CD4-positive, alpha-beta T cell treated with Interleukin-12 subunit alpha and Interleukin-12 subunit beta, for 1 hour (primary cell): ENCODE measurements at places on chromosomes 4 and X.
A peak's percentile ranks its signal among the peaks of the same experiment; 100 is the strongest.

GRCh38 chrX:107541244-107541643, 87.1 kb upstream of the PRPS1 start:
- no peak for DNase-seq

- no peak for DNase-seq
Observed at GRCh38 chr4:169341490-169341889, 70.7 kb upstream of the SH3RF1 start.

DNA sequence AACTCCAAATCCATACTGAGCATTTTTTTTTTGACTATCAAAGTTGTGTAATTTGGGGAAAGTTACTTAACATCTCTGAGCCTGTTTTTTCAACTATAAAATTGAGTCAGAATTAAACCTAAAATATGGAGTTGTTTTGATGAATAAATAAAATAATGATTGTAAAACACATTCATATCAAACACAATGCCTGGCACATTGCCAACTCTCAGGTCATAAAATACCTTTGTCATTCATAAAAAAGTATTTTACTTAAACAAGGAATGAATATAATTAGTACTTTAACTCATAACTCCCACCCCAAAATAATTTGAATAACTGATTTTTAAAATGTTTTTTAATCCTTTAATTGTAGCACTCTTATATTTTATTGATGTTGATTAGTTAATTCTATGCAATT, 3.8 kb upstream of the GPR174 start:
- no peak for DNase-seq

GRCh38 chr4:74947798-74948197, 14.9 kb downstream of the PARM1 start:
- DNase-seq = no peak

DNA sequence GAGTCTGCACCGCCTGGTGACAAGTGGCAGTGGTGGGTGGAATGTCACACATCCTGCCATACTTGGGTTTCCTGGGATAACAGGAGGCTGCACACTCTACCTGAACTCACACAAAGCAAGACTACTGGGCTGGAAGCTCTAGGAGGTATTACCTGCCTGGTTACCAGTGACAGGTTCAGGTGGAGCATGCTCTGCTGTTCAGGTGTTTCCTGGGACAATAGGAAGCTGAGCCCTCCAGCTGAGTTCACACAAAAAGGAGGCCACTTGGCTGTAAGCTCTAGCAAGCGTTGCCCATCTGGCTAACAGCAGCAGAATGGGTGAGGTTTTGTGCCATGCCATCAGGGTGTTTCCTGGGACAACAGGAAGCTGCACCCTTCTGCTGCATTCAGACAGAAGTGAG, 17.4 kb upstream of the UGT2B7 start:
- DNase-seq = no peak

DNA sequence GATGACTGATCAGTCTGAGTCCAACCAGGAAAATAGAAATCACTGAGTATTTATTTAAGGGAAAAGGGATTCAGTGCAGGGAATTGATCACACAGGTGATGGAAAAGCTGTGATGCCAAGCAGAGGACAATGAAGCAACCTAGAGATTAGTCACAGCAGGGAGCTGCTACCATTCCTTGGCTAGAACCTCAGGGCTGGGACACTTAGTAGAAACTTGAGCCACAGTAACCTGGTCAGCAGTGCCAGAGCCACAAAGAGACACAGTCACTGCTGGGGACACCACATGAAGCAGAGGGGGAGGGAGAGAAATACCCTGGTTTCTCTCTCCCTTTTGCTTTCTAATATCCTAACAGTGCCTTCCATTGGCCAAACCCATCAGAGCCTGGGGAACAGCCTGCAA, 38.7 kb downstream of the RTL9 start:
- DNase-seq = no peak

DNA sequence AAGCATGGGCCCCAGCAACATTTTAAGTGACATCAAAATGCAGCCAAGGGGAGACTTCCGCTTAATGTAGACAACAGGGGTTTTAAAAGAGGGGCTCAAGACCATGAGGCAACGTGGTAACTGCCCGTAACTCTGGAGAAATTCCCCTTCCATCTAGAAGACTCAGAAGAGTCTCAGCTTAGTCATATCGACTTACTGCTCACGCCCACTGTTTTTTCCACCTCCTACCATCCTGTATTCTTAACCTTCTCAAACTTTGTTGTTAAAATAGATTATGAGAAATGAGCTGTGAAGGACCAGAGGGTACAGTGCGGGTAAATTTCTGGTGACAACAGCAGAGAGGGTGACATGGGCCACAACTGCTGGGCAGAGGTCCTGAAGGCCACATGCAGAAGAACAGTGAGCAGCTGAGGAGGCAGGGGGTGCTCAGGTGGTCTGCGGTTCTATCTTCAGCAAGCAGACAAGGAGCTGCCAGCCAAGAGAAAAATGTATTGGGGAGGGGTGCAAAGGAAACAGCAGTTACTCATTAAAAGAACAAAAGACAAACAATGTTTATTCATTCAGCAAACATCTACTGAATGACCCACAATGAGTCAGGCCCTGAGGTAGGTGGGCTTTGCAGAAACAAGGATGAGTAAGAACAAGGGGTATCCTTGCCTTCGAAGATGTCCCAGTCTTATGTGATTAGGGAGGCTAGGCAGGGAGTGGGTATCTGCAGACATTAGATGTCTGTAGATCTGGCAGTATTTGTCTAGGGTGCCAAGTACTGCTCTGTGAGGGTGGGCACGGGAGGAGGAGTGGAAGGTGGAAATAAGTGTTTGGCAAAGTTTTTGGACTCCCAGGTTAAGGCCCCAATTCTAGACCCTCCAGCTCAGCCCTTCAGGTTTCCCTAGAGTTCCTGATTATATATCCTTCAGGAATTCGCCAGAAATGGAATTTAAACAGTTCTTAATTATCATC, 175.3 kb downstream of the TSPAN5 start:
- no peak for DNase-seq

DNA sequence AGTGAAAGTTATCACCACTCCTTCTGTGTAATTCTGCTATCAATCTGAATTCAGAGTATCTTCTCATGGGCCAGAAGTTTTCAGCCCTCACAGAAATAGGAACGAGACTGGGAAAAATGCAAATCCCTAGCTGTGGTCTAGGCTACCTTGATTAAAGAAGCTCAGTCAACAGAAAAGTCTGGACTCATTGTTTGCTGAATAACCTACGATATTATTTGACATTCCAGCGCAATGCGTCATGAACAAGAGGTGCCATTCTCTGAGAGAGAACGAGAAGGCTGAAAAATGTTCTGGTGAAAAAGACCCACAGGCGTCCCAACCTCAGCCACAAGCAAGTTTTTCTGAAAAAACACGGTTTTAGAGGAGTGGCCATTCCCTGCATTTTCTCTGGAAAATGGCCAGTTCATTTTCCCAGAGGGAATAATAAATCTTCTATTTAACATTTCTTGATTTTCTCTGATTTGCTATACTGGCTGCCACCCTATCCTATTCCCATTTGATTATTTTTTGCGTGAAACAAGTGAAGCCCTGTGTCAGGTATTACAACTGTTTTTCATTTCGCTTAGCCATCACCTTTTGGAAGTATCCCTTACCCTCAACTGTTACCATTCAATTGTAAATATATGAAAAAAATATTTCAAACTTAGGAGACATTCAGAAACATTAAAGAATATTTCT, 1117.6 kb upstream of the PRKX start:
- no peak for DNase-seq

DNA sequence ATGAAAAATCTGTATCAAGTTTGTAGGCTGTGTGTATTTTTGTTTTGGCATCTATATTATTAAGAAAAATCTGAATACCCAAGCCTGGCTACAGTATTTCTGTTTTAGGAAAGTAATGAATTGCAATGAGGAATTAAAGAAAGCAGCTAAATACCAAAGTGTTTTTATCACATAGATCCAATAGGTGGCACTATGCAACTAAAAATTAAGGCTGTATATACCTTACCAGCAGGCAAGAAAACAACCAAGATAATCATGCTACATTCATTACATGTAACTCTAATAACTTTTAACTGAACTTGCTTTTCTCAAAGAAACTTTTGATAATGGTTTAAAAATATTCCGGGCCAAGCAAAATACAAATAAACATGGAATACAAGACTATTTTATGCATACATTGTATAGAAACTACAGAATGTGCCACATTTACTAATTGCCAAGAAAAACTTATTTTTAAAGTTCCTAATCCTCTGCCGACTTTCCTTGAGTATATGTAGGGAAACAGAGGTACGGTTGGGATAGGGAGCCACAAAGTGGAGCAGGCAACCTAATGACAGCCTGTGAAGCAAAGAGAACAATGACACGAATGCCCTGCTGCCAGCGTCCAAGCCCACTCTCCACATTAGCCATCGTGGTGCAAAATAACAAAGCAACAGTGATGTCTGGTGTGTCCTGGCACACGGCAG, 63.7 kb downstream of the SEC24D start:
- peak; percentile 59 for DNase-seq

DNA sequence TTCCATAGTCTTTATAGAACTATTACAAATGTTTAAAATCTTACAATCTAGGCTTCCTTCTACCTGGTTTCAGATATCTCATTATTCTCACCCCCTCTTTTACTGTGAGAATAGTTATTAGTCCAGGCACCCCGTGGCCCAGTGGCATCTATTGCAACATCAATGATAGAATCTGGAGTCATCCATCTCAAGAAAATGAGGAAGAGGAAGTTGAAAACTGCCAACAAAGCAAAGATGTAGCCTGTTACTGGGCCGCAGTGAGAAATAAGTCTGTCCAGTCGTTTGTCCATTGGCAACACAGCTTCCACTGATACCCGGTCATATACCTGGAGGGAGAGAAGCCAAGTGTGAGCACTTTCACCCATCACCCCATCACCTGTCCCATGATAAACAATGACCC, 6.0 kb upstream of the ASB11 start:
- DNase-seq = no peak

DNA sequence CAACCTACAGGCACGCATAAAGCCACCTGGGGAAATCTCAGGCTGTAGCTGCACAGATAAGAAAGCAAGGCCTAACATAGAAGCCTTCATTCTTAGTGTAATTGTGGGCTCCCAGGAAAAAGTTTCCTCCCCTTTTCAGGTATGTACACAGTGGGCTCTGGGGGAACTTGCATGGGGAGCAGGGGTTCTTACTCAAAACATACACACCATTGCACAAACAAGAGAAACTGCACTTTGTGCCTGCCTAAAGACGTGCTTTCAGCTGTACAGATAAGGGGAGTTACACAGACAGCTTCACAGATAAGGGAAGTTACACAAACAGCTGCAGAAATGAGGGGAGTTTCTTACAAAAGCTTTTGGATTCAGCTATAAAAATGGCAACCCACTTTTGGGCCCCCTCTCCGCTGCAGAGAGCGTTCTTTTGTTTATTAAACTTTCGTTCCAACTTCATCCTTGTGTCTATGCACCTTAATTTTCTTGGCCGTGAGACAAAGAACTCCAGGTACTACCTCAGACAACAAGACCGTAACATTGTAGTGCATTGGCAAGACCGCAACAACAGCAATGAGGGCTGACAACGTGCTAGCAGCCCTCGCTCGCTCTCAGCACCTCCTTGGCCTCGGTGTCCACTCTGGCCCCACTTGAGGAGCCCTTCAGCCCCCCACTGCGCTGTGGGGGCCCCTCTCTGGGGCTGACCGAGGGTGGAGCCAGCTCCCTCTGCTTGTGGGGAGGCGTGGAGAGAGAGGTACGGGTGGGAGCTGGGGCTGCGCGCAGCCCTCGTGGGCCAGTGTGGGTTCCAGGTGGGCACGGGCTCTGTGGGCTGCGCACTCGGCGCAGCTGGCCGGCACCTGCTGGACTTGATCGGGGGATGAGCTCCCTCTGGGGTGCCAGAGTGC, 317.5 kb downstream of the RAPGEF2 start:
- no peak for DNase-seq

DNA sequence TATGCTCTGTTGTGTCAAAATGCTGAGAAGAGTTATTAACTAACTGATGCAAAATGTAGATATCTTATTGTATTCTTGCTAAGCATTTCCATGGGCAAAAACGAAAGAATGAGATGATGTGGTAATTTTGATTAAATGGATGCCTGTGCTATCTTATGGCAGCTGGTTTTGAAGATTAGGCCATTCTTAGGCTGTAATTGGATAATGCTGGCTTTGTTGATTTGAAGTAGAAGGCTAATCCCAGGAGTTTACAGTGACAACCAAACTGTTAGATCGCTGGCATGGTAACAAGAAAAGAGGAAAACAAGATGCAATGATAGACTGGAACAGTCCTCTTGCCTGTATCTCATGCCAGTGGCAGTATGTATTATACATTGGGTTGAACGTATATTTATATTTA, 74.1 kb upstream of the WDR44 start:
- no peak for DNase-seq

GRCh38 chr4:19486400-19486799, 765.3 kb upstream of the SLIT2 start:
- DNase-seq = no peak

GRCh38 chrX:13939741-13940597, 89.7 kb downstream of the GEMIN8 start:
- no peak for DNase-seq

GRCh38 chr4:116539744-116540143, 545.6 kb downstream of the TRAM1L1 start:
- no peak for DNase-seq

DNA sequence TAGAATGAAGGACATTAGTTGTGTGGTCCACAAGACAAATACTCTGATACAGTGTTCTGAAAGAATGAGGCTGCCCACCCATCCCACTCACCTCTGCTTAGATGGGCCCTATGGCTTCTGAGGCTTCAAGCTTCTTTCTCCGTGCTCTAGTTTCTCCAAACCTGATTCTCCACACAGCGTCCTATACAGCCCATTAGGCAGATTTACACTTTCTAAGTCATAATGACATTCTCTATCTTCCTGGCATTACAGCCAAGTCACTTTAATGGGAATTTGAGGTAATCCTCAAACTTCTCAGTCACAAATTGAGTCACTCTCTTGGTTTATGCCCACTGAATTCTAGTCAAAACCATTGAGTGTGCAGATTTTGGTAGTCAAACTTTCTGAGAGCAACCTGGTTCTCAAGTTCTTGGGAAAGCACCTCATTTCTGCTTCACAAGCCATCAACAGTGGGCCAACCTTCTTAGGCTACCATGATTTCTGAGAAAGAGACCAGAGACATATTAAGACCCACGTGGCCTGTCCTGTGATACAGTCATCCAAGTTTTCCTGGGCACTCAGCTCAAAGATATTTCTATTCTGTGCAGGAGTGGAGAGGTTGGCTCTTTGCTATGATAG, 6.2 kb upstream of the SETD7 start:
- no peak for DNase-seq

DNA sequence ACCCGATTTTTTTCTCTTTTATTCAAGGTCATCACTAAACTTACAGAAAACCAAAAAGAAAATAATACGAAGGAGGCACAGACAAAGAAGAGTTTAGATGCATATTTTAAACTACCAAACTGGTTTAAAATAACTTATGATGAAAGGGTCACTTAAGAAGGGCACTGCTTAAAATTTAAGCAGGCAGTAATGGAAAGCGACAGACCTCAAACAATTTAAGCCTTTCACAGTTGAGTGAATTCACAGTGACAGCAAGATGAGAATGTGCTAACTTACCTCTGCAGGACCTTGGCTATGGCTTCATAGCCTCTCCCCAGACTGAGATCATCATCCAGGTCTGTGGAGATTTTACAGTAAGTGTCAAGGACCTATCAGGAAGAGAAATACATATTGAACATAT, 112.1 kb downstream of the TTC29 start:
- no peak for DNase-seq
